Fibroblast of upper back skin (primary cell): ENCODE measurements at places on chromosomes 7 and 10.

- no peak for DNase-seq
These were observed 11.3 kb upstream of the ZNF518A start for GRCh38 chr10:96118604-96119450.

- no peak for DNase-seq
These were observed 81.9 kb upstream of the PDCD4 start for GRCh38 chr10:110789604-110790433.

- DNase-seq, result peak; percentile 95
These were observed 8.0 kb upstream of the HSPB1 start for GRCh38 chr7:76294344-76295024.

GRCh38 chr10:75814014-75814413, 382.6 kb downstream of the LRMDA start:
- DNase-seq, result peak; percentile 32

DNA sequence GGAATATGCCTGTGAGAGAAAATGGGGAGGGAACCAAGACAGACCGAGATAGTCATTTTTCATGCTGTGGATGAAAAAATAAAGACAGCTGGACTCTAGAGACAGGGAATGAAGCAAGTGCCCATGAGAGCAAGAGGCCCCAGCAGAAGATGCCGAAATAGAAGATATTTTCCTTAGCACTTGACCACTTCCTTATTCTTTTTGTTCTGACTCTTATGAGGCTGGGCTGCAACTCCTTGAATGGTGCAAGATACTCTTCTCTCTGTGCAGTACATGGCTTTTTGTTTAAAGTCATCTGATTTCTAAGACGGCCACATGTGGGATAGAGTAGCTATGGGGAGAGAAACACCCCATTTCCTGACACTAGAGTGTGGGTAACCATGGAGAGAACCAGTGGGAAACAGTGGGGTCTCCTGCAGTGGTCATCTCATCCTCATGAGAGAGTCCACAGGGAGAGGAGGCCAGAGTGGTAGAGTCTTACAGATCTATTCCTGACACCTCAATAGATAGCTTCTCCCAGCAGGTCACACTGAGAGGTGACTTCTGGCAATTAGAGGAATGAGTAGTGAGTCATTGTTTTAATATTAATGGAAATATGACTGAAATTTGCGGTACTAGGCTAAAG, 18.0 kb upstream of the VCL start:
- DNase-seq, result no peak

GRCh38 chr10:59631237-59631636, 78.4 kb downstream of the SLC16A9 start:
- DNase-seq, result no peak

DNA sequence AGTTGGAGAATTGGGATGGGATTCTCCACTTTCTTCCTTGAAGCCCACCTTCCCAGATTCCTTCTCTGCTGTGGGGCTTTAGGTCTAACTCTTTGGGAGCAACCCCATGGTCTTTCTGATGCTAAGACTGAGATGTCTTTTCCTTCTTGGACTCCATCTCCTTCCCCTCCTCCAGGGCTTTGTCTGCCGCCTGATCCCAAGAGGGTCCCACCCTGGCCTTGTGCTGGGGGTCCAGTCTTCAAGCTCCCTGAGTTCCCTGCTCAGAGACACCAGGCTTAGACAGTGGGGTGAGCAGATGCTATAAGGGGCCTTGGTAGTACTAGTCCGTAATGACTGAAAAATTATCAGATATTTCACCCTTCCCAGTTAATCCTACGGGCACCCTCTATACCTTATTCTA, 150.5 kb downstream of the PTPN20 start:
- no peak for DNase-seq

- no peak for DNase-seq
These were observed 33.2 kb downstream of the BNIP3 start for GRCh38 chr10:131948501-131948900.

DNA sequence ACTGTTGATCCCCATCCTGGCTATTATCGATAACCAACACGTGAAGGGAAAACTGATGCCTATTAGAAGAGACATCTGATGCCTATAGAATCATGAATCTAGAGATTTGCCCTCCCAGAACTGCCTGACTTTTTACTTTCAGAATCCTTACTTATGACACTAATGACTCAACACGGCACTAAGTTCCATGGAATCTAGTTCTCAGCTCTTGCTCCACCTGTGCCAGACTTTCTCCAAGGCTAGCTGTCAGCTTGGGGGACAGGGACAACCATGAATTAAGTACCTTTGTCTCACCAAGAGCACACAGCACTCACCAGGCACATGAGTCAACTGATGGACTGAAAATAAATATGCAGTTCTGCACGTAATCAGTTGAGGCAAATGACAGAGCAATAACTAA, 184.2 kb downstream of the FRMD4A start:
- DNase-seq, result peak; percentile 3

- no peak for DNase-seq
These were observed 324.5 kb downstream of the PHF14 start for GRCh38 chr7:11298220-11298619.

- DNase-seq, result no peak
These were observed 89.0 kb downstream of the TRIM24 start for GRCh38 chr7:138549082-138549481.

- DNase-seq, result no peak
These were observed 62.6 kb downstream of the MKLN1 start for GRCh38 chr7:131390275-131390674.

DNA sequence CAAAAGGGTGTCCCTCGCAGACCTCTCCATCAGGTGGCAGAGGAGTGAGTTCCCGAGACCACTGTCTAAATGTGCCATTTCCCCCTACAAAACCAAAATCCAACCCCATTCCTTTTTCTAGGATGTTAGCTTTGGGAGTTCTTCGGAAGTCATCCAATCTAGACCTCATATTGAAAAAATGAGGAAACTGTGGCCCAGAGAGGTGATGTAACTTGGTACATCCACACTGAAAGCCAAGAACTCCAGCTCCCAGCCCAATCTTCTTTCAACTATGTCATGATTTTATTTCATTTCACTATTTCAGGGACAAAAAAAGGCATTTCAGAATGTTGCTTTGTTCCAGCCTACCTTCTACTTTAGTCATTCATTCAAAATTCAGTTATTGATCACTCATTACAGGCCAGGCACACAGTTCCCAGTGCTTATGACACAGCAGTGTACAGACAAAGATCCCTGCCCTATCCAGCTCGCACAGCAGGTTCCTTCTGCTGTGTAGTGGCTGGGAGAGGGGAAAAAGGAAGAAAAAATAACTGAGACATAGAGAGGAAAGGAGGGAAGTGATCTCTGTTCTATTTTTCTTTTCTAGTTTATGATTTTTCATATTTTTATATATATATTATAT, 35.8 kb downstream of the SCRN1 start:
- DNase-seq, result peak; percentile 61

DNA sequence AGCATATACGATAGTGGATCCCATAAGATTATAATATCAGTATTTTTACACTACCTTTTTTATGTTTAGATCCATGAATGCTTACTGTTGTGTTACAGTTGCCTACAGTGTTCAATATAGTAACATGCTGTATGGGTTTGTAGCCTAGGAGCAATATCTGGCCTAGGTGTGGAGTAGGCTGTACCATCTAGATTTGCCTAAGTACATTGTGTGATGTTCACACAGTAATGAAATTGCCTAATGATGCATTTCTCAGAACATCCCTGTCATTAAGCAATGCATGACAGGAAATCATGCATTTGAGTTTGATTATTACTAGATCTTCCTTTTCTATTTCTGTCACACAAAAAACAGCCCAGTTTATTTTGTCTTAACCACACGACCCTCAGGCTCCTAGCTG, 14.5 kb downstream of the CBX3 start:
- no peak for DNase-seq

- no peak for DNase-seq
These were observed 362.8 kb upstream of the MBL2 start for GRCh38 chr10:53135213-53135896.

DNA sequence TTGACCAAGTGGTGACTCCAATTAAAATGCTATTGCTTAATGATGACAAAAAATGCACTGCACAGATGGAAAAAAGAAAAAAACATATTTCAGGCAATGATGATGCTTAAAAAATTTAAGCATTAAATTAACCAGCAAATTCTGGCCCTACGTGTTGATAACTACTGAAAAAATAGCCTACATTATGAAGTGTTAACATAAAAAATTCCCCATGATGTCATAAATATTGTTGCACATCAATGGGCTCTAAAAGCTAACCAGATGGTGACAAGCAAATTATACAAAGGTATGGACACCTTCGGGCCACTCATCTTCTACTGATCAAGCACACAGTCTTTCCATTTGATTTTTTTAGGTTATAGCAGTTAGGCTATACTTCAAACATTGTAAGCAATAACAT, 267.4 kb downstream of the PARD3 start:
- DNase-seq, result no peak

DNA sequence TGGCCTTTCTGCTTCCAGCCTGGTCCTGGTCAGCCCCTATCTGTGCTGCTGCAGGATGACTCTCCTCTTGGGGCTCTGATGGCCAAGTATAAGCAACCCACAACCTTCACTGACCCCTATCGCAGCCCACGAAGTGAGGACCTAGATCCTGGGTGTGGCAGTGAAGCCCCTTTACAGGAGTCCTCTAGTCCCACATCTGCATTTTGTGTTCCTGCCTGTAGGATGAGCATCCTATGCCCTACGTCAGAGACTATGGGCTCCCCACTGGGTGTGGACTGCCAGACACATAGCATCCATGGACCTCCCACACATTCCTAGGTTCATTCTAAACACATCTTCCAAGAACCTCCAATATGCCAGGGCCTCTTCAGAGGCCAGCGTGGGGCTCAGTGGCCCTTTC, 29.0 kb downstream of the ARHGAP22 start:
- DNase-seq, result no peak
